Renal cortex interstitium (tissue), 15 donors: ENCODE measurements at places on chromosomes 1 and 21. TPM values are rescaled to one million over a fixed set of nuclear protein-coding genes. Genes with fewer than 3 reads are reported as not detected.

SMYD2 gene
- polyA plus RNA-seq, result 44.0 TPM

KRTAP19-1 gene
- polyA plus RNA-seq, result not detected

F13B gene
- polyA plus RNA-seq, result not detected

ANXA9 gene
- polyA plus RNA-seq, result 14.6 TPM

ZNF648 gene
- polyA plus RNA-seq, result 0.37 TPM

HNRNPCL1 gene
- polyA plus RNA-seq, result 0.33 TPM

ANGPTL3 gene
- 8.1 TPM for polyA plus RNA-seq

CD101 gene
- polyA plus RNA-seq, result 1.9 TPM

C2CD2 gene
- 15.2 TPM for polyA plus RNA-seq

PAPPA2 gene
- polyA plus RNA-seq, result 48.8 TPM

SH3BGR gene
- polyA plus RNA-seq, result 3.5 TPM

GJB3 gene
- 0.32 TPM for polyA plus RNA-seq

APCS gene
- not detected for polyA plus RNA-seq

SYNC gene
- 2.0 TPM for polyA plus RNA-seq

DNA sequence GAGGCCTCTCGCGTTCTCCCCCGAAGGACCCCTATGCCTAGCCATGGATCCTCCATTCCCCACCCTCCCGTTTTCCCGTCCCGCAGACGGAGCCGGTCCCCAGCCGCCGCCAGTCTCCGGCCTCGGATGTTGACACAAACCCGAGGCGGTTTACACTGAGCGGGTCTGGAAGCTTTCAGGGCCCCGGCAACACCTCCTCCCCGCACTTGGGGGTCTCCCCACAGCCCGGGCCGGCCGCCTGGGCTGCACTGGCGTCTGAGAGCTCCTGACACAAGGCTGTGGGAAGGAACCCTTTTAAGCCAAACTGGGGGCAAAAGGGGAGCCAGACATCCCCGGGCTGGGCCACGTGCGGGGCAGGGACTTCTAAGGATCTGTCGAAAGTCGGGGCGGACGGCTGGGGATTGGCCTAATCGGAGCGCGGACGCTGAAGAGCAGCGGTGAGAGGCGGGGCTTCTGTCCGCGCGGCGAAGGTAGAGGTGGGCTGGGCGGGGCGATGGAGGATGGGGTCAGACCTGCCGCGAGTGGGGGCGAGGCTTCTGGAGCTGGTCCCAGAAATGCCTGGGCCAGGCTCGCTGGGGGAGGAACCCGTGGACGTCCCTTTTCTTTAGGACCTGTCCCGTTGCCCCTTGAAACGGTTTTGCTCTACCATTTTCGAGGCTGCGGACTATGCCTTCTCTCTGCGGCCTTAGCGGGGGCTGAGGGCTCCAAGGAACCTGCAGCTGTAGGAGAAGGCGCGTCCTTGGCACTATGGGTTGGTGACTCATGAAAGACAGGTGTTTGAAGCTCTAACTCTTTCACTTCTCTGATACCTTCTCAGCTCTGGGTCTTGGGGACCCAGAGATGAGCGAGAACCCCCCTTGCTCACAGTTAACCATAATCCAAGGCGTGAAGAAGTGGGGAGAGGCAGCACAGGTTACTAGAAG is 1.2 kb upstream of the HPCAL4 start:
- no peak for DNase-seq

GRCh38 chr1:204459706-204460105 is 34.9 kb downstream of the PIK3C2B start:
- DNase-seq, result no peak

DNA sequence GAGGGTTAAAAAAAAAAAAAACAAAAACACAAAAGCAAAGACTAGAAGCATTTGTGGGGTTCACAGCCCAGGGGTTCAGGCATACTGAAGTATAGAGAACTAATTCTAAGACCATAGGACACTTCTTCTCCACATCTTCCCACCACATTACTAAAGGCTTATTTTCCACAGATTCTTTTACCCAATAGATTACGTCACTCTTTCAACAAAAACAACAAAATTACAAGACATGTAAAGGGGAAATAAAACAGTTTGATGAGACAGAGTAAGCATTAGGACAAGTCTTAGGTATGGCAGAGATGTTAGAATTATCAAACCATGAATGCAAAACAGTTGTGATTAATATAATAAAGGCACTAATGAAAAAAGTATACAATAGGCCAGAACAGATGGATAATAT is 2013.7 kb downstream of the MRPL39 start:
- no peak for DNase-seq

DNA sequence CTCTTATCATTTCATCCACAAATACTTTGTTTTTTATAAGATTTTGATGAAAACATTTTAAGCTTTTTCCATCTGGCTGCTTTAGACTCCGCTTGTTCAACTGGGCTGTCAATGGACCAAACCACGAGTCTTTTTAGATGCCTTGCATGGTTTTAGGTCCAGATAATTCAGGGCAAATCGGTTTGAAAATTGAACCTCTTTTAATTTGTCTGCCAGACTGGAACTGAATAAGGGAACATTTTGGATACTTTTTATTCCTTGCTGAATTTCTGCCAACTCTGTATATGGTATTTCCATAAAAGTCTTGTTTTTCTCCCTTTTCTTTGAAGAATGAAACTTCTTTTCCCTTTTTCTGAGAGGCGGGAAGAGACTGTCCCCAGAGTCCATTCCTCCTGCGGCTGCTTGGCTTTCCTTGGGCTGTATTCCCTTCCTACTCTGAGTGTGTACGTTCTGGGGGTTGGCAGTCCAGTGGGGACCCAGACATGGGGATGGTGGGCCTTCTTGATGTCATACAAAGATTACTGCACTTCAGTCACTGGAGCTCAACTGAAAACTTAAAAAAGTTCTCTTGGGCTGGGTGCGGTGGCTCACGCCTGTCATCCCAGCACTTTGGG is 46.5 kb upstream of the CNN3 start:
- DNase-seq, result no peak

DNA sequence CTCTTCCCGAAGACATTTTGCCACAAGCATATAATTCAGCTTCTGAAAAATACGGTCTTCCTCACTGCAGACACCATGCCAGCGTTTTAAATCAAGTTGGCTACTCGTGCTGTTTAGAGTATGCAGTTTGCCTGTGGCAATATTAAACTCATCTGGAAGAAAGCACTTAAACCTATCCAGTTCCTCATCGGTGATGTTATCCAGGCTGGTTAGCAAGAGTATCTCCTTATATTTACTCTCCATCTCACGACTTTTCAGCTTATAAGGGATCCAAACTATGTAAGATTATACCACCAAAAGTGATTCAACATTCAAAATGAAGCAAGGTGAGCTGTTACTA is 9.7 kb upstream of the IFI16 start:
- no peak for DNase-seq

GRCh38 chr1:101338714-101339430 is 102.1 kb downstream of the S1PR1 start:
- DNase-seq, result no peak

GRCh38 chr1:33893147-33893830 is 29.4 kb downstream of the HMGB4 start:
- no peak for DNase-seq

- DNase-seq, result no peak
Measured at GRCh38 chr1:221781102-221781755, 39.3 kb upstream of the DUSP10 start.

DNA sequence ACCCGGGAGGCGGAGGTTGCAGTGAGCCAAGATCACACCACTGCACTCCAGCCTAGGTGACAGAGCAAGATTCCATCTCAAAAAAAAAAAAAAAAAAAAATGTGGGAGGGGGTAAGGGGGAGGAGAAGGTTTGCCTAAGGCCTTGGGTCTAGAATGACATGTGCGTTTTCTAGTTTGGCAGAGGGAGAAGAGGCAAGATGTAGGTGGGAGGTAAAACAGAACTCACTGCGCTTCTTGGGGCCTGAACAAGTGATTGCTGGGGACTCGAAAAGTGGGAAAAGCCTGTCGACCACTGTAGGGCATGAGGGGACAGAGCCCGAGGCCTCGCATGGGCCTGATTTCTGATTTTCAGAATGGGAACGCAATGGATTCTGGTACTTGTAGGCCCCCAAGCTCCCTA is 19.9 kb downstream of the RUNX3 start:
- DNase-seq, result no peak

GRCh38 chr1:199522338-199522737 is 505.2 kb upstream of the NR5A2 start:
- DNase-seq, result no peak

DNA sequence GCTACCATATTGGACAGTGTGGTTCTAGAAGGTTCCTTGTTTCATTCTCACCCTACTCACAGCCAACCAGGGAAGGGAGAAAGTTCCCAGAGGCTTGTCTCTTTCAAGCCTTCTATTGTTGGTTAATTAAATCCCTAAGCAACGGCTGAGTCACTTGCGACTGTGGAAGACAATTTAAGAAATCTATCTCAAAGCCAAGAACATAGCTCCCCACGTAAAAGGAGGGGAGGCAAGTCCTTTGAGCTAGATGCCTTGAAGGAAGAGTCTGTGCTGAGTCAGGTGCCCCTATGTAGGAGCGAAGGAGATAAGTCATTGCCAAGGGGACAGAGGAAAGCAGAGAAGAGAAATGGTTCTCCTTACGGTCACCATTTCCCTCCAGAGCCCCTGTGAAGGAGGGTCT is 79.4 kb upstream of the PPP2R5A start:
- DNase-seq, result no peak

GRCh38 chr1:183228347-183229220 is 42.5 kb downstream of the LAMC2 start:
- DNase-seq, result no peak

GRCh38 chr1:61138921-61139774 is 56.8 kb downstream of the NFIA start:
- no peak for DNase-seq

GRCh38 chr1:229769809-229770208 is 143.8 kb downstream of the URB2 start:
- no peak for DNase-seq

DNA sequence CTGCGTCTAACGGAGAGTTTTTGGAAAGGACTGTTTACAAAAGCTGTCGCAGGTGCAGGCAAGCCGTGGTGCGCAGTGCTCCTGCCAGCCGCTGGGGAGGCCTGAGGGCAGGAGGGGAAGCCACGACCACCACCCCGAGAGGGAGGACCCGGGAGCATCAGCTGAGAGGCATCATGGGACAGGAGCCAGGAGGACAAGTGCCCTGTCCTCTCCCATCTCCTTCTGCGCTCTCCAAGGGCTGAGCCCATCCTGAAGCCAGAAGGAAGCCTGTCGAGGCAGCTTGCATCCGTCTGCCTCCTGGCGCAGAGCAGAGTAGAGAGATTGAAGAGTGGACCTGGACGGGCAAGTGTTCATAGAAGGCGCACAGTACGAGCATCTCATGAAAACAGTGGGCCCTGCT is 310.9 kb downstream of the KIF26B start:
- DNase-seq, result no peak

DNA sequence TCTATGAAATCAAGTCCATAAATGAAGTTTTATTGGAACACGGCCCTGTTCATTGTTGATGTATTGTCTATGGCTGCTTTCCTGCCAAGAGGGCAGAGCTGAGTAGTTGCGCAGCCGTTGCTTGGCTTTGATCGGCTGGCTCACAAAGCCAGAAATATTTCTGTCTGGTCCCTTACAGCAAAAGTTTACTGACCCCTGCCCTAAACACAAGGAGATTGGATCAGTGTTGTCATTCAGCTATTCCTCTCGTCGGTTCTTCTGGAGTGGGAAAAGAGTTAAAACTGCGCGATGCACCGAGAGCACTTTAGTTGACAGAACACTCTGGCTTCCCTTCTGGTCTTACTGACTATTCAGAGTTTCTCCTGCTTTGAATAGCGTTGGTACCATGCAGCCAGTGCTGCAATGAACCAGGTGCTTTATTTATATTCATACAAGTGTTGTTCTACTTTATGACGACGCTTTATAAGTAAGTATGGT is 868 bp downstream of the ZBTB40 start:
- DNase-seq, result no peak

- DNase-seq, result no peak
Measured at GRCh38 chr21:44935533-44935927, 4.3 kb upstream of the SLX9 start.

DNA sequence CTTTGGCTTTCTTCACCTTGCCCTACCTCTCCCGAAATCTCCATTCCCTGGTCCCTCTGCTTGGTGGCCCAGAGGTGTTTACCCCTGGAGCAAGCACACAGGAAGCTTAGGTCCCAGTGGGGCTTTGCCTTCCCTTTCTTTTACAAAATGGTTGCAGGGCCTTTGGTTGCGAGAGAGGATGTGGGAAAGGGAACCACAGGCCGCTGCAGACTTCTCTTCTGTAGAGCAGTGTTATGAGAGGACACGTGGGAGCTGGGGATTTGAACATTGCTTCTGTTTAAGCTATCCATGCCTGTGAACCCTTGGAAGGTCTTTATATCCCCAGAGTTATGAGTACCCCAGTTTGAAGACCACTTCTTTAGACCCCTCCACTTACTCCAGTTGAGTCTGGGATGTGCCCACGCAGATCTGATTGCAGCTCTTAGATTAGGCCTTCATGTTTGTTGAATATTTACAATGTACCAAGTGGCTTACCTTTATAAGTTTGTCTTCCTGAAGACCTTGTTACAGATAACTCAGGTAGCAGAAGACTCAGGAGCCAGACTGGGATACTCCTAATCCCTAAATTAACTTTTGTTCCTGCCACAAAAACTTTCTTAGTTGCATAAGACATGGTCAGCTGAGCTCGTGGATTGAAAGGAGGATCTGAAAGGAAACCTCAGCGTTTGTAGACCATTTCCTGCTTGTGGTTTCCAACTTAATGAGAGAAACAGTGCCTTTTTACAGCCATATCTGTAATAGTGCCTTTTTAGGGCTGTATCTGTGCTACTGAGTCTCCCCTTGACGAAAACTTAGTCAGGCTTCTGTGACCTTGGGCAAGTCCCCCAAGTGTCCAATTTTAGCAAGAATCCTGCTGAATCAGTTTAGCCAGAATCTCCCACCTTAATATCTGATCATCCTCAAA is 21.9 kb upstream of the IVNS1ABP start:
- DNase-seq, result no peak

DNA sequence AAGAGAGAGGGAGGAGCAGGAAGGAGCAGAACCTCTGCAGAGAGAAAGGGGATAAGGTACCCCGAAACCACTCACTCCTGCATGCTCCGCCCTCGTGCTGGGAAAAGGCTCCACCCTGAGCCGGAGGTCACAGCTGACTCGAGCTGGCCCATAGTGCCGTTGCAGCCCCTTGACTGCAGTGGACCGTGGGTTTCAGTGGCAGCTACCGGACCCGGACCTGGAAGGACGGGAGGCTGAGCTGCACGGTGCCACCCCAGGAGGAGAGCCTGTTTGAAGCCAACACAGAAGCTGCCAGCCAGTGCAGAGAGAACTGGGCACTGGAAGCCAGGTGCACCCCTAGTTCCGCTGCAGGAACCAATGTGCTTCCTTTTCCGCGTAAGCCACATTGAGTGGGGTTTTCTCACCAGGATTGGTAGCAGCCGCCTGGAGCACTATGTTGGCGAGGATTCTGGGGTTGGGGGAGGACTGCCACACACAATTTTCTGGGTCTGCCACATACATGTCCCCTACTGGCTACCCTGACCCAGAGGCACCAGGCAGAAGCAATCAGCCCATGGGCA is 83.3 kb downstream of the FBXO2 start:
- DNase-seq, result no peak

GRCh38 chr1:89425056-89425455 is 61.2 kb downstream of the GBP6 start:
- no peak for DNase-seq

DNA sequence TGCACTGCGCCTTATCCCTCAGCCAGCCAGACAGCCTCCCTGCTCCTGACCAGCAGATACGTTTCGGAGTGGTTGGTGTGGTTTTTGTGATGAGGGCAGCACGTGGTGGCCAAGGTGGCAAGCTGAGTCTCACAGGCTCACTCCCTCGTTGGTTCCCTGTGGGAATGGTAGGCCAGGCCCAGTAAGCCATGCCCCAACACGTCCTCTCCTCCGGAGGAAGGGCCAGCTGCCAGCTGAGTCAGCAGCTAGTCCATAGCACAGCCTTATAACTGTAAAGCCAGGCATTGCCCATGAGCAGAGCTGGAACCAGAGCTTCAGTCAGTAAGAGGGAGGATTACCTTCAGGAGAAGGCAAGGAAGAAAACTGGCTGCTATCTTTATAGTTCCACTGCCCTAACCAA is 29.5 kb downstream of the SZRD1 start:
- no peak for DNase-seq
